ENCODE measurements at places on chromosomes 2 and 18.

DNA sequence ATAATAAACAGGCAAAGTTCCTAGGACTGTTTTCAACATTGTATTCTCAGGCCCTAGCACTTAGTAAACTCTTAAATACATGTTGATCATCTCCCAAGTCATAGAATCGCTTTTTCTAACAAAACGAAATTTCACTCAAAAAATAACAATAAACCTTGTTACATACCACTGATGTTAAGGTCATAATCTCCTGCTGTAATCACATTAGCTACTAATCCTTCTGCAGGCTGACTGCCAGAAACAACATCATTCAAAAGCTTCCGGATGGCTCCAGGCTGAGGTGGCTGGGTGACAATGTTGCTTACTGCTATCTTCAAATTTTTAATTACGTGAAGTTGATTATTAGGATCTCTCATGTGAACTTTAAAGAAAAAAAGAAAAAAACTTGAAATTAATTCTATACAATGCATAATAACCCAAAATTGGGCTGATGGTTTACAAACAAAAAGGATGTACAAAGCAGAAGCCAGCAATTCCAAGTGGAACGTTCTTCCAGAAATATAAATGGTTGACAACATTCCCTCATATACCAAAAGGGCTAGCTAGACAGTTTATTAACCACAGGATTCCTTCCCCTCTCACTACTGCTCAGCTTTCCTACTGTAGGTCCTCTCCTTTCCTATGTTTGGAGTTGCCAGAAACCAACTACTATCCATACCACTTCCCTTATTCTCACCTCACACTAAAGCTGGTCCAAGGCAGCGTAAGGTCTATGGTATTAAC is 11.6 kb downstream of the TRAPPC8 start:
- no peak for DNase-seq

DNA sequence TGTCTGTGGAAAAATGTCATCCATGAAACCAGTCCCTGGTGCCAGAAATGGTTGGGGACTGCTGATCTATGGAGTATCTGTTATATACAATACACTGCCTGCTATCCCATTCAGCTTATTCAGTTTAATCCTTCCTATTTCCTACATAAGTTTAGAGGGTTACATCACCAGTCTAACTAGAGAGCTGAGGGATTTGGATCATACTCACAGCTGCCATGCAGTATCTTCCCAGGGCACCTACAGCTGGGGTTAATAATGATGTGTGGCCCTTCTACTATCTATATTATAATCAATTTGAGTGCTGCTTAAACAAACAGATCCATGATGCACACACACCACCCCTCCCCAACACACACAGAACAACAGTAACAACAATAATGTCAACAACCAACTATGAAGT is 524.0 kb downstream of the LRRTM4 start:
- no peak for DNase-seq

DNA sequence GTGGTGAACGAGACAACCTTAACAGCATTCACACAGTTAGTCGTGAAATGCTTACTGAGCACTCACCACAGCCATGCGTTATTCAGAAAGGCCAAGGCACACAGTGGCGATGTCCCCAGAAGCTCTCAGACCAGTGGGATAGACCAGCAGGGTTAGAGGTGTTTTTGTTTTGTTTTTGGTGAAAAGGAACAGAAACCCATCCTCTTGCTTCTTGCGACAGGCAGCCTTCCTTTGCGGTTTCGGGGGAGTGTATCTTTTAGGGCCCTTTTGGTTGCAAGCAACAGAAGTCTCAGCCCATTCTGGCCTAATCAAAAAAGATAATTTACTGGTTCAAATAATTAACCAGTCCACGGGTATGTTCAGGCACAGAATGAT is 4.7 kb downstream of the GNLY start:
- DNase-seq = no peak

GRCh38 chr2:237446338-237446665 is 32.3 kb upstream of the COL6A3 start:
- DNase-seq = no peak

- no peak for DNase-seq
Observed at GRCh38 chr18:37529296-37529695, 36.3 kb downstream of the CELF4 start.

GRCh38 chr2:118668431-118669424 is 178.7 kb downstream of the EN1 start:
- no peak for DNase-seq

DNA sequence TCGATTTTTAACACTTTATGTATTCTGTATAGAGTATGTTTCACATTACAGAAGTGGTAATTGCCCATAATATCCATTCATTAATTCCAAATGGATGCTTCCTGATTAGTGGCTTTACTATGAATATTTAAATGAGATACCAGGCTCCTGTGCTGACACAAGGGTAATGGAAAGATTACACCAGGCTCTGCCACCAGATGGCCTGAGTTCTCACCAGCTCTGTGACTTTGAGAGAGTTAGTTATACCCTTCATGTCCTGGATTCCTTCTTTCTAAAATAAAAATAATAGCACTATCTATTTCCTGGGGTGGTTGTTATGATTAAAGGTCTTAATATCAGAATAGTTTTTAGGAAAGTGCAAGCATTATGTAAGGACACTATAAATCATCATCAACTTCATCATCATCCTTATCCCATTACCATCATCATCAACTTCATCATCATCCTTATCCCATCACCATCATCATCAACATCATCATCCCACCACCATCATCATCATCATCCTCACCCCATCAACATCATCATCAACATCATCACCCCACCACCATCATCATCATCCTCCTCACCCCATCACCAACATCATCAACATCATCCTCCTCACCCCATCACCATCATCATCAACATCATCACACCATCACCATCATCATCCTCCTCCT is 151.8 kb downstream of the DNER start:
- DNase-seq = no peak
